ENCODE measurements at places on chromosomes 2 and 18.

GRCh38 chr2:172179045-172179701 lies 76.5 kb upstream of the DLX2 start:
- no peak for DNase-seq

GRCh38 chr18:78965260-78965659 lies 14.4 kb upstream of the SALL3 start:
- DNase-seq, result no peak

GRCh38 chr2:284896-285492 lies 2.9 kb downstream of the ALKAL2 start:
- DNase-seq, result no peak

GRCh38 chr2:147255812-147256211 lies 589.0 kb upstream of the ACVR2A start:
- DNase-seq, result no peak

DNA sequence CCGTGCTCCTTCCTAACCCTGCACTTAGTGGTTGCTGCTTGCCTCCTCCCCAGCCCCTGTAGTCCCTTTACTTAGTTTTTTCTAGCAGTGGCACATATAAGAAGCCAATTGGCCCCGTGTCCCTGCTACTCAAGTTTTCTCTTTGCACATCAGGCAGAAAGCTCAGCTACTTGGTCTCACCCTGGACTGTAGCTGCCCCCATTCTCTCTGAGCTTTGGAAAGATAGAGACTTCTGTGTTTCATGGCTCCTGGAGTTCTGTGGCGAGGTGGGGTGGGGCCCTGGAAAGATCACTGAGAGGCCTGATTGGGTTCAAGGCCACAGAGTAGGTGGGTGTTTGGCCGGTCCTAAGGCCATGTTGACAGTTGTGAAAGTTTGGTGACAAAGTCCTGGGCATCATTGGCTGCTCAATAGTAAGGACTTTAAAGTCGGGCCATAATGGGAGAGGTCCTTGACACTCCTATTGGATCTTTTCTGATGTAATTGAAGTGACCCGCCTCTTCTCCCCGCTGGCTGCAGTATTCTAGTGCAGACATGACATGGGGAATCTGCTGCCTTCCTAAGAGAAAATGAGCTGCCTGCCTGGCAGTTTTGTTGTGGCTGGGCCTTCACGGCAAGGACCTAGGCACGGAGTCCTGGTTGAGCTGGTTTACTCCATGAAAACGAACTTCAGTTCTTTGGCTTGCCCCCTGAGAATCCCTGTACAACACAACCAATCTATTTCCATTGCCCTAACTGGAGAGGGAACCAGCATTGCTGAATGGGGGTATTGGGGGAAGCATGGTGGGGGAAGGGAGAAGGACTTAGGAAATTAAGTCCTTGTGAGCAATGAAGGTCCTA lies 26.2 kb upstream of the CYP27A1 start:
- DNase-seq, result no peak

- no peak for DNase-seq
Observed at GRCh38 chr18:21262244-21262643, 20.2 kb downstream of the GREB1L start.

DNA sequence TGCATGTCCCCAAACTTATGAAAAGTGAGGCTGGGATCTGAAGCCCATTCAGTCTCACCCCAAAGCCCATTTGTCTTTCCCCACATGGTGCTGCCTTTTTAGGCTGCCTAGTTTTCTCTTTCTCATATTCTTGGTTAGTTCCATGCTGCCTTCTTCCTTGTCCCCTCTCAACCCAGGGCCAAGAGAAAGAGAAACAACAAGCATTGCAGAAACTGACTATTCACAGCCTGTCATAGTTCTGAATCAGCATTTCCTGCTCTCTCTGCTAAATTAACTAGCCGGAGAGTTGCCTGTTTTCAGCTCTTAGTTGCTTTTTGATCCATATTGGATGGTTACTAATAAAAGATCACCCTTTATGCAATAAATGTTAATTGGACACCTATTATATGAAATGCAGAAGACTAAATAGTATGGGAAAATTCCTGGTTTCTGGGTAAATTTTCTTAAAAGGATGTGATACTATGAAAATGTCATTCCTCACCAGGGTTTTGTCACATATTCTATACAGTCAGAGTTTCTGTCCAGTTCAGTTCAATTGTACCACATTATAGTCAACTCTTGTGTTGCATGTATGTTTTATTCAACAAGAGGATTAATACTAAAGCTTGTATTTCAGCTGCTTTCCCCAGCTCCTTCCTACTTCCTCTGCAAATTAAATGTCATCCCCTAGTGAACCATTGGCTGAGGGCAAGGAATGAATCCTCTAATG lies 246.5 kb downstream of the GALR1 start:
- no peak for DNase-seq

DNA sequence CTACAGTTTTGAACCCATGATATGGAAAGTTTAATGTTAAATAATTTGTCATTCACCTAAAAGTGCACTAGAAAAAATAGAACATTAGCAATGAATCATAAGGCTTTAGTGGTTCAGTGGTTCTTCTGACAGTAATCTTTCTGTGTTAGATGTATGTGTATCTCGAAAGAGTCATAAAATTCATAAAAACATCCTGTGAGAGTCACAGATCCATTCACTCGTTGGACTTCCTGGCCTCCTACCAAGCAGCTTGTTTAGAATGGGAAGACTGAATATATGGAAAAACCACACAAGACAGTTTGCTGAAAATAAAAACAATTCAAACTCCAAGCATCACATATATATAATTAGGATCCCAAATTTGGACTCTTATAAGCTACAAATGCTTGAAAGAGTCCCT lies 34.8 kb downstream of the ADNP2 start:
- no peak for DNase-seq

- no peak for DNase-seq
Observed at GRCh38 chr2:96202152-96202854, 6.3 kb downstream of the STARD7 start.

DNA sequence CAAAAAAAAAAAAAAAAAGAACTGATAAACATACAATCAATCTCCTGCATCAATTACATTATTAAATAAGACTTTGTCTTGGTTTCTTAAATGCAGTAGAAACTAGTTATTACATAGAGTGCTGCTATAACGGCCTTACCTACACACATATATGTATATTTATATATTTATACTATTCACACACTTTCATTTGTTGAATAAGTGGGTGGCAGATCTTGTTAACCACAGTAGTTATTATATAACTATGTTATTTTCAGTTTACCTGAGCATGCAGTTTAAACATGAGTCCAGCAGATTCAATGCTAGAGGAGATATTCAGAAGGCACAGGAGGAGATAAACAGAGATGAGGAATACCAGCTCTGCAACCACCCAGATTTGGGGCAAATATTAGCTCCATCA lies 81.5 kb upstream of the CD226 start:
- no peak for DNase-seq

DNA sequence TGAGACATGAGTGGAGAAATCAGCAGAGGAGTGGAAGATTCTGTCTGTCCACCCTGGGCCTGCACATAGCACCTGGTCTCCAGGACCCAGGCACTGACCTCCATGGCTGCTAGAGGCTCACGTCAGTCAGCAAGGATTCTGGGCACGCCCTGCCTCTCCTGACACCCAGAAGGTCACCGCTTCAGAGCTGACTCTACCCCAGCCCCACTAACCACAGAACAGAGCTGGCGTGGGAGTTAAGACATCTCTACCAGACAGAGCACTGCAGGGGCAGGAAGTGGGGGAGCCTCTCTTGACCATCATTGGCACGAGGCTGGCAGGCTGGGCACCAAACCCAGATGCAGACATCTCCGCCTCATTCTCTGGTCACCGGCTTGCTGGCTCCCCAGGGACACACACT lies 3.0 kb downstream of the ADCY3 start:
- no peak for DNase-seq

- no peak for DNase-seq
Observed at GRCh38 chr2:134308474-134309385, 54.9 kb downstream of the MGAT5 start.

DNA sequence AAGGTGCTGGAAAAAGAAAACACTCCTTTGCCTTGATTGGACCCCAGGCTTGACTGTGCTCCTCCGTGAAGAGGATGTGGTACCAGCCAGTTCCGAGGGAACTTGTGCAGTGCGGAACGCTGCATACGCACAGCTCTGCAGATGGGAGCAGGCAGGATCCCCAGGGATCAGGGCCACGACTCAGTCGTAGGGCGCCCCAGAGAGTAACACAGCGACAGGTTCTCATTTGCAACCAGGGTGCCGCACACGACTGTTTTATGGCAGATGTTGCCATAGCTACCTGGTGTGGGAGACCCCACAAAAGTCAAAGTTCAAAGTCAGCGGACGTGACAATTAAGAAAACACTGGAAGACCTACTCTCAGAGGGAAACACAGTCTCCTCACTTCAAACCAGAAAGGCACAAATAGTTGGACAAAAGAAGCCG lies 779 bp downstream of the MALL start:
- no peak for DNase-seq

GRCh38 chr2:235486729-235487128 lies 7.1 kb upstream of the AGAP1 start:
- DNase-seq, result no peak

- DNase-seq, result no peak
Observed at GRCh38 chr2:85221067-85221691, 88.0 kb downstream of the TCF7L1 start.

DNA sequence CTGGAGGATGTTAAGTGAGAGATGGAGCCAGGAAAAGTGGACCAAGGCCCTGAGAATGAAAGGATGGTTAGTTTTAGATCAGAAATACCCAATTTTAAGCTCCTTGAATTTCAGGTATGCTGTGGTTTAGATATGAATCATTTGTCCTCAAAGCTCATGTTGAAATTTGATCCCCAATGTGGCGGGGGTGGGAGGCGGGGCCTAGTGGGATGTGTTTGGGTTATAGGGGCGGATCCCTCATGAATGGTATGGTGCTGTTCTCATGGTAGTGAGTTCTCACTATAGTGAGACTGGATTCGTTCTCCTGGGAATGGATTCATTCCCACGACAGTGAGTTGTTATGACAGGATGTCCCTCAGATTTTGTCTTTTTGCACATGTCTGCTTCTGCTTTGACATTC lies 11.4 kb downstream of the MYO5B start:
- DNase-seq, result no peak

DNA sequence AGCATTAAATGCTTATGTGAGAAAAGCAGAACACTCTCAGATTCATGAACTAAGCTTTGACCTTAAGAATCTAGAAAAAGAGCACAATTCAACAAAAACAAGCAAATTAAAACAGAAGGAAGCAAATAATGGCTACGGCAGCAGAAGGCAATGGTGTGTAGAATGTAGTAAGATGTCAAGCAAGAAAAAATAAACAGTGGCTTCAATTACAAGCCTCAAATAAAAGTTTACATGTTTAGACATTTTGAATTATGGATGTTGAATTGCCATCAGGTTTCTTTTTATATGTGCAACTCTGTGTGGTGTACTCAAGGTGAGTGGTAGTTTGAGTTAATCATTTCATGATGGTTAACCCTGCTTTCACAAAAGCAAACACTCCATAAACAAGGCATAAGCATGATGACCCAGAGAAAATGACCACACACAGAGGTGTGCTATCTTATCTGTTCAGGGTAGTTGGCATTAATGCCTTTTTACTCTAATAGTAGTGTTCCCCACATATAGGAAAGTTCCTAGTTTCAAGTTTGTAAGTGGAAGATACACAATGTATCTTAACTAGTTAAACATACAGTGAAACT lies 207.1 kb downstream of the FIGN start:
- DNase-seq, result no peak

DNA sequence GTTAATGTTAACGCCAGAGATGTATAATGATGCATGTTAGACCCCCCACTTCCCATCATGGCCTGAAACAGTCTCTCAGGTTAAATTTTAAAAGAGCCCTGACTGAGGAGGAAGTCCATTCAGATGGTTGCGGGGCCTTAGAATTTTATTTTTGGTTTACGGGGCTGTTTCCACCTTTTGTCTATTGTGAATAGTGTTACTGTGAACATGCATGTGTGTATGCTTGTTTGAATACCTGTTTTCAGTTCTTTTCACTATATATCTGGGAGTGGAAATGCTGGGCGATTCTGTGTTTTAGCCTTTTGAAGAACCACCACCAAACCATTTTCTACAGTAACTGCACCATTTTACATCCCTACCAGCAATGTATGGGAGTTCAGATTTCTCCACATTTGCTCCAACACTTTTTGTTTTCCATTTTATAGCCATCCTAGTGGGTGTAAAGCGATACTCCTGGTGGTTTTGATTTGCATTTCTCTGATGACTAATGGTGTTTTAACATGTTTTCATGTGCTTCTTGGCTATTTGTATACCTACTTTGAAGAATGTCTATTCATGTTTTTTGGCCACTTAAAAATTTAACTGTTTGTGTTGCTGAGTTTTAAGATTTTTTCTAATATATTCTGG lies 133.0 kb downstream of the MYO3B start:
- DNase-seq, result no peak

DNA sequence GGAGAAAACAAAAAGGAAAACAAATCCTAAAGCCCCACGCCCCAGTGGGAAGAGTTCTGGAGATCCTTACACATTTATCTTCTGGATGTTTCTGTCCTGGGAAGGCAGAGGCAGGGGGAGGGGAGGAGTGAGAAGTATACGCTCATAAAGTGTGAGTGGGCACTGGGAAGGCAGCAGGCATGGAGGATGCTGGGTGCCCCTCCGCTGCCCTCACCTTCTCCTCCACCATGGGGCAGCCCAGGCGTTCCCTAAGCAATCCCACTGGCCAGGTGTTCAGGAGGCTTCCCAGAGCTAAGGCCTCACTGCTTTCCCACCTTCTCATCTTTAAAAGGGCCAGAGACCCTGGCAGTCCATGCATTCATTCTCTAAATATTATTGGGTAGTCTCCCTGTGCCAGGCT lies 112.0 kb upstream of the SMAD2 start:
- DNase-seq, result no peak

GRCh38 chr2:66794551-66794950 lies 359.6 kb downstream of the MEIS1 start:
- DNase-seq, result no peak

DNA sequence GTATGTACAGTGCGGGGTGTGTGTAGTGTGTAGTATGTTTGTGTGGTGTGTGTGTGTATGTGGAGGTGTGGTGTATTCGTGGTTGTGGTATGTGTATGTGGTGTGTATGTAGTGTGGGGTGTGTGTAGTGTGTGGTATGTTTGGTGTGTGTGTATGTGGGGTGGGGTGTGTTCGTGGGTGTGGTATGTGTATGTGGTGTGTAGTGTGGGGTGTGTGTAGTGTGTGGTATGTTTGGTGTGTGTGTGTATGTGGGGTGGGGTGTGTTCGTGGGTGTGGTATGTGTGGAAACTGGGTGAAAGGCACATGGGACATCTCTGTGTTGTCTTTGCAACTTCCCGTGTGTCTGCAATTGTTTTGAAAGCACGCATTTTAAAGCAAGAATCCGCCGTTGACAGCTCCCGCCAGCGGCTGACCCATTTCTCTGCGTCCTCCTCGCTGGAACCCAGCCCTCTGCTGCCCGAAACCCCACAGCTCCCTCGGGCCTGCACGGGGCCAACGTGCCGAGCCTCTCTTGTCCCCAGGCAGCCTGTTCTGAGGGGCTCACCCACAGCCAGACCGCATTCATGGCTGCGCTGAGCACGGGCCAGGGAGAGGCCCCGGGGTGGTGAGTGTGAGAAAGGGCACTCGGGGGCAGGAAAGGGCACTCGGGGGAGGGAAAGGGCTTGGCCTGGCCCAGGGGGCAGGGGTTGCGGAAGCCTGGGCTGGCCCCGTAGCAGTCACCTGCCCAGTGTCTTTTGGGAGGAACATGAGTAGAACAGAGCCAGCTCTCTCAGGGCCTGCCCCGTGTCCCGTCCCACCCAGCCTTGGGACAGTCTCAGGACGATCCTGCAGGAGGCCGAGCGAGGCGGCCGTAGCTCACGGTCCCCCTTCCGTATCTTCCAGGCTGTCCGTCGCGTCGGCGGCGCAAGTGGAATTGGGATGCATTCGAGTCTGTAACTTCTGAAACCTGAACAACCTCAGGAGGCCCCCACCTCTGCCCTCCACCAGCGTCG lies 61.4 kb downstream of the TWIST2 start:
- peak; percentile 79 for DNase-seq

GRCh38 chr2:221104361-221104811 lies 467.7 kb downstream of the EPHA4 start:
- DNase-seq, result peak; percentile 80
